GM19239 (cell line): ENCODE measurements at places on chromosomes 1 and 21.

GRCh38 chr21:42360317-42360716, 6.0 kb downstream of the TFF1 start:
- no peak for DNase-seq

- no peak for DNase-seq
These were observed 252.4 kb upstream of the DUSP10 start for GRCh38 chr1:221994274-221994698.

DNA sequence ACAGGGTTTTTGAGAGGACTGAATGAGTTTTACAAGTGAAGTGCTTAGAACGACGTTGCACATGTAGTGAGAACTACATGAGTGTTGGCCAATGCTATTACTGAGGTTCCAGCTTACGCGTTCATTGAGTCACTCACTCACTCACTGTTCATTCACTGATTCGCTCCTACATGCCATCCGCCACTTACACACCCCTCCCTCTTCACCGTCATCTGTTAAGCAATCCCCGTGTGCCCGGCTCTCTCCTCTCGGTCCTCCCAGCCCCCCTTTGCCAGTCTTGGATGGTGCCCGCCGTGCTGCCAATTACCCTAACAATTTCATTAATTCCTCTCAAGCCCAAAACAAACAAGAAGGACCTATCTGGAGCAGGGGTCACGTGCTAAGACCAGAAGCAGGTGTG, 27.3 kb upstream of the EPHA2 start:
- no peak for DNase-seq

DNA sequence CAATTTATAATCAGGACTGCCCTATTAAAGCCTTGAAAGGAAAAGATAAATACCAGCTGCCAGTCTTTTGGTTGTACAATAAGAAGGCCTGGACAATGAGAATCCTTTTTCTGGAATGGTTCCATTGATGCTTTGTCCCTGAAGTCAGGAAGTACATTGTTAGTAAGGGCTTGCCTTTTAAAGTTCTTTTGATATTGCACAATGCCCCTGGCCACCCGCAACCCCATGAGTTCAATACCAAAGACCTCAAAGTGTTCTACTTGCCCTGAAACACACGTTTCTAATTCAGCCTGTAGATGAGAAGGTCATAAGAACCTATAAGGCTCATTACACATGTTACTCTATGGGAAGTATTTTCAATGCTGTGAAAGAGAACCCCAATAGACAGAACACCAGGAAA, 112.1 kb downstream of the OLFM3 start:
- DNase-seq, result no peak

GRCh38 chr21:18245464-18245967, 883 bp downstream of the CHODL start:
- DNase-seq, result no peak

- DNase-seq, result peak; percentile 80
These were observed 2.9 kb upstream of the S100A2 start for GRCh38 chr1:153568367-153569099.

DNA sequence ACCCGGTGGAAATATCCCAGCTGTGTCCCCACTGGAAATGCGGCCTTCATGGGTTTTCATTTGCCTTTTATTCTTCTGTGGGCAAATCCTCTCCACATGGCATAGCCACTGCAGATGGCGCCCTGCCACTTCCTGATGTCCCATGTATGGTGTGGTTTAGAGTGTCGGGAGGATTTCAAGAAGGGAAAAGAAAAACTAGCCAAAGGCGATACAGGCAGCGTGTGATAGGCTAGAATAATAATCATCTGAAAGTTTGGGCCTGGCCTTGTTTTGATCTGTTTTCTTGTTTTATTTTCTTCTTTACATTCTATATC, 123.6 kb downstream of the PEX14 start:
- no peak for DNase-seq

GRCh38 chr1:107196973-107197562, 56.2 kb downstream of the NTNG1 start:
- DNase-seq, result peak; percentile 1

GRCh38 chr21:31289702-31290101, 54.4 kb downstream of the TIAM1 start:
- DNase-seq, result no peak
